ENCODE measurements at places on chromosomes 3 and 15. TPM values are rescaled to one million over a fixed set of nuclear protein-coding genes. Genes with fewer than 3 reads are reported as not detected.

SLC22A14 gene
- 0.62 TPM for total RNA-seq

STRA6 gene
- total RNA-seq = 5.4 TPM

CGNL1 gene
- 7.1 TPM for total RNA-seq

SAMMSON gene
- total RNA-seq = 0.39 TPM

PPARG gene
- 3.3 TPM for total RNA-seq

All from chondrocyte (in vitro differentiated cells).